Pons (tissue), 1 donor: ENCODE measurements at places on chromosomes 2 and 18.

DNA sequence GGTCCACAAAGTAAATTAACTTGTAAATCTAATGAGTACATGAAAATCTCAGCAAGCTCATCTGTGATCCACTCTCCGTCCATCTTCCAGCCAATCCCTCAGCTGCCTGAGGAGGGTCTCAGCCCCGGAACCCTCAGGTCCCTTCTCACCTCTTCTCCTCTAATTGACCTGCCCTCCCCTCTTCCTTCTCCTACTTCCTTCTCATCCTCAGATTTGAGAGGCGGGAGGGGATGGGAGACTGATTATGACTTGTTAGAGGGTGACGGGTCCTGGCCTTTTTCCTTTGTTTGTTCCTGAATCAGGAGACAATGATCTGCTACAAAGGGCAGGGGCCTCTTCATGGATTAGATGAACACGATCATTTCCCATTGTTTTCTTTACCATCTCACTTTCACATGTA, 80.1 kb downstream of the CYBRD1 start:
- no peak for DNase-seq

DNA sequence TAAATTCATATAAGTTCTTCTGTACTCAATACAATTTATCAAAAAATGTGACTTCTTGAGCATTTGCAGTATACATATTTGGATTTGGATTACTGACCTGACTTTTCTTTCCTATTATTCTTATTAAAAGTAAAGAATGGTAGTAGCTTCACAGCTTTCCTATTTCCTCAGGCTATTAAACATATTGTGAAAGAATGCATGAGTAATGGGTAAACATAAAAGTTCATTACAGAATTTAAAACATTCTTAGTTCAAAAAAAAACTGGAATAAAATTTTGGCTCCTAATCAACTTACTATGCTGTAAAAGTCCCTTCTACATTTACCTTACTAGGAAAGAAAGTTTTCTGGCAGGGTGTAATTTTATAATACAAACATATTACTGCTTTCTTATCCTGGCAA, 27.3 kb upstream of the C2orf66 start:
- no peak for DNase-seq

DNA sequence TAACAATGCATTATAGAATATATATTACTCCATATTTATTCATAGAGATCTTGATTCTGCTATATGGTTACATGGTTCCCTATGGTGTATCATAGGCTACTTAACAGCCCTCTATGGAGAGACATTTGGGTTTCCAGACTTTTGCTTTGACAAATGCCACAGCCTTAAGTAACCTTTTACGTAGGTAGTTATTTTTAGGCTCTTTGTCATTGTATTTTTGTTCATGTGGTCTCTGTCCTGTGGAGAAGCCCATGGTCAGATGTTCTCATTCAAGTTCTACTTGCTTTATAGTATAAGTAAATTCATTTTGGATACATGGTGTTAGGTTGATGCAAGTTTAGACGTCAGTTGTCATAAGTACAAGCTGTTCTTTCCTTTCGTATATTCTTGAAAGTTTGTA, 275.2 kb upstream of the THSD7B start:
- DNase-seq: no peak

DNA sequence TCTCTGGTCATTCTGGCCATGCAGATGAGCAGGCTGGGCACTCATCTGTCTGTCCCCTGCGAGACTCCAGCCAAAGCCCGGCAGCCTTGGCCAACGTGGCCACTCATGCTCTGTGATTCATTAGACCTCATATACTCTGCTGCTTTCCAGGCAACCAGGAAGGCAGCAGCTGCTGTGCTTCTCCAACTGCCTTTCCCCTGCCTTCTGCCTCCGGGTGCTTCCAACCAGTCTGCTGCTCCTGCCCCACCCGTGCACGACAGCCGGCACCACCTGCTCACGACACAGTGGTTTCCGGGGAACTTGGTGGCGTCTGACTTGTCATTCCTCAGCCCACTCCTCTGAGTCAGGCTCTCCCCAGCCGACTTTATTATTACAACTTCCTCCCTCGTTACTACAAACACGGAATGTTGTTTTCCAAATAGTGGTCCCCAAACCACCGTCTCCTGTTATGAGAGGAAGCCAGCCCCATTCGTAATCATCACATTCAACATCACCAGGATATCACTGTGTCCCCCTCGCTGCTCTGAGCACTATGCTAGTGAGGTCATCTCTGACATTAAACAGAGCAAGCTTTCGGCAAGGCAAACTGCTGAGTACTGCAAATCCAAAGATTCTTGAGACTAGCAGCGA, 392.4 kb downstream of the ALK start:
- DNase-seq: no peak

DNA sequence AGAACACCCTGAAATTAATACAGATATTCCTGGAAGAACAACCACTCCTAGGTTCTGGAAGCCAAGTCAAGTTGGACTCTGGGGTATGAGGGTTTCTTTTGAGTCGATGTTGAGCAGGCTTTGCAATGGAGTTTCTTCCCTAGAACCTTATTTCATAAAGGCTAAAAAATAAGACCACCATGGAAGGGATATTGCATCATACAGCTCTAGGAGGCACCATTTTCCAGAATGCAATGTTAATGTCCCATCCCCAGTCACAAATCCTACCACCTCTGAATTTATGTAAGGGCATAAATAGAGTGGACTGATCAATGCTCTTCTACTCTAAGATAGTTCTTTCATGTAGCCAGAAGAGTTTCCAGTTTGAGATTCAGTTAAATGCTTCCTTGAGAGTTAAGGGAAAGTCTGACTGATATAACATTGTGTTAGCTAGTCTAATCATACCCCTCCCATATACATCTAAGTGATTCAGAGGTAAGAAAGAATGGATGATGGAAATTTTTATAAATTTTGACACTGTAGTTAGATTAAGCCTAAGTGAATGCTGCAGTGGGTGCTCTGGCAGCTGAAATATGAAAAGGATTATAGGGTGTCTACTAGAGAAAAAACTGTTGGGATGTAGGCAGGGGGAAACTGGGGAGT, 22.0 kb downstream of the ARHGAP15 start:
- no peak for DNase-seq

DNA sequence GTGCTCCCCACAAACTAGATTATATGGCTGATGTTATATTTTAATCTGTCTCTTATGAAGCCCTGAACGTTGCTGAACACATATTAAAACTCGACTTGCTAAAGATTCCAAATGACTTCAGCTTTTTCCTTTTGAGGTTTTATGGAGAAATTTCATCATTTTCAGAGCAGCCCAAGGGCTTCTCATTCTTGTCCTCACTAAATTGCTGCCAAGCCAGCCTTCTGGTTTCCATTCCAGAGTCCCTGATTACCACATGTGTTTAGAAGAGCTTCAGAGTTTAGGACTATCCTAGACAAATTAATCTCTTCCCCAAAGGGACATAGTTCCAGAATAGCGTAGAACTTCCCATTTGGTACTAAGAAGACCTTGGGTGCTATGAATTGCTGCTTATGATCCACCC, 77.8 kb upstream of the CCDC195 start:
- no peak for DNase-seq

- DNase-seq: peak; percentile 23
Observed at GRCh38 chr2:81266106-81266505, 961.6 kb upstream of the LRRTM1 start.

DNA sequence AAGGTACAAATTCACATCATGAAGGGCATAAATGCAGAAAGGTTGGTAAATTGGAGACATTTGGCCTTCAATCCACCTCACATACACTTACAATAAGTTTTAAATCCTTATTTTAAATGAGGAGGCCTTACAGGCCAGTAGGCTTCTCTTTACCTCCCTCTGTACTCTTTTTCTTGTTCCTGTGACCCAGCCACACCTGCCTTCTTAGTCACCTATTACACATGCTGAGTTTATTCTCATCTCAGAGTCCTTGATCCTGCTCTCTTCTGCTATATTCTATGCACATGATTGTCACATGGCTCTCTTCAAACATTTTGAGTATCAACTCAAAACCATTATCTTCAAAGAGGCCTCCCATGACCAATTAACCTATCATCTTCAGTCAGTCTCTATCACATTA, 491.5 kb downstream of the SATB2 start:
- DNase-seq: no peak

GRCh38 chr2:127575941-127576432, 40.5 kb downstream of the MYO7B start:
- no peak for DNase-seq

DNA sequence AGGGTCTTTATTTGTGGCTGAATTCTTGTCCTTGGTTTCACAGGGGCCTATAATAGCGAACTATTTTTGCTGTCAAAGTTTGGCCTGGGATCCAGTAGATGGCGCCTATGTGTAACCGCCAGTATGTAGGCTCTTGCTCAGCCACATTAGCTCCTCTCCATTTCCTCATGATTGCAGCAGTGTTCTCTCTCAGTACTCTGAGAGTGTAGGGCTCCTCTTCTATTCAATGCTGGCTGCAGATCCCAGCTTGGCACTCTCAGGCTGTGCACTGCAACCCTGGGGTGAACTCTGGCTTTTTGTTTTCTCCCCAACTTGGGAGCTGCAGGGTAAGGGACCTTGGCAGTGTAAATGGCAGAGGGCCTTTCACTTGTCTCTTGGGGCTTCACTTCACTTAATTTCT, 344.6 kb upstream of the CHAC2 start:
- DNase-seq: peak; percentile 69

GRCh38 chr2:157936406-157936805, 60.3 kb upstream of the ACVR1 start:
- no peak for DNase-seq

GRCh38 chr2:176291809-176292283, 22.6 kb downstream of the MTX2 start:
- no peak for DNase-seq
